ENCODE measurements at places on chromosomes 12 and 14.

- DNase-seq = no peak
These were observed 14.6 kb downstream of the GPR84 start for GRCh38 chr12:54349679-54350078.

GRCh38 chr14:94582199-94582750, 1.0 kb downstream of the SERPINA5 start:
- no peak for DNase-seq

DNA sequence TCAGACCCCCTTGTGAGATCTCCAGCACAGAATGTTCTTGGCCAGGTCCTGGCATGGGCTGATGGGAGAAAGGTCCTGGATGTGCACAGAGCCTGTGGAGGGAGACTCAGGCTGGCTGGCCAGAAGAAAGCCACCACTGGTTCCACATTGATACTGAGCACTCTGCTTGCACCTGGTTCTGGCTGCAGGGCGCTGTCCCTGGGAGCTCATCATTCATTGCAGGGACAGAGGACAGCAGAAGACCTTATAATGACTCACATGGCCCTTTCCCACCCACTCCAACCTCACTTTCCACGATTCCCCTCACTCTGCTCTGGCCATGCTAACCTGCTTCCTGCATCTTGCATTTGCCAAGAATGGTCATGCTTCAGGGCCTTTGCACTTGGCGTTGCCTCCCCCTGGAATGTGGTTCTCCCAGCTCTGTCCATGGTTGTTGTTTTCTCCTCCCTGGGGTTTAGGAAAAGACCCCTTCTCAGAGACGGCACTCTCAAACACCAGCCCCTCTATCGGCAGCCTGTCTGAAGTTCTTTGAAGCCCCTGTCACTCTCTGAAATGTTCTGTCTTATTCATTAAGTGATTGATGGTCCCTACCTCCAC, 10.3 kb downstream of the KRT7 start:
- DNase-seq = no peak

GRCh38 chr12:5807514-5808219, 137.4 kb downstream of the ANO2 start:
- DNase-seq = no peak

DNA sequence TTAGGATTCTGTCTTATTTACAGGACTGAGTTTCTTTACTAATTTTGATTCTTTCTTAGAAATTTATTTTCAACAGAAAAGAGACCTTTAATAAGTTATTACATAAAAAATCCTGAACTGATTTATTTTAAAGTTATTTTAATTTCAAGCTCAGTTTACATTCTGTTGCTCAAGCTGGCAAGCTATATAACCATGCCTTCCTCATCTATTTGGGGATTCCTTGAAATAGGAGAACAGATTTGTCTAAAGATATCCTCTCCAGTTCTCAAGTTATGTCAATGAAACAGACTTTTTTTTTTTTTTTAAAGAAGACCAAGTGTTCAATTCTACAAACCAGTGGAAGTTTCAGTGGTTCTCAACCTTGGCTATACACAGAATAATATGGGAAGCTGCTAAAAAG, 103.3 kb upstream of the TRHDE start:
- DNase-seq = no peak

GRCh38 chr12:49678711-49679110, 28.5 kb downstream of the FMNL3 start:
- no peak for DNase-seq

GRCh38 chr12:76765598-76765997, 1.7 kb downstream of the ZDHHC17 start:
- no peak for DNase-seq

DNA sequence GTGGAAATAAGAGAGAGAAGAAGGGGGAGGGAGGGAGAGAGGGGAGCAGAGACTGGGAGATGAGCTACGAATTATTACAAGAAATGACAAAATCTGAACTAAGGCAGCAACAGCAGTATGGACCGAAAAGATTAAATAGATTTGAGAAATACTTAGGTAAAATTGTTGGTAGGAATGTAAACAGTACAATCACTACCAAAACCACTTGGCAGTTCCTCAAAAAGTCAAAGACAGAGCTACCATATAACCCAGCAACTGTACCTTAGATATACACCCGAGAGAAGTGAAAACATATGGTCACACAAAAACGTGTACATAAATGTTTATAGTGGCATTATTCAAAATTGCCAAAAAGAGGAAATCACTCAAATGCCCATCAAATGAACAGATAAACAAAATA, 14.1 kb downstream of the KRAS start:
- no peak for DNase-seq

DNA sequence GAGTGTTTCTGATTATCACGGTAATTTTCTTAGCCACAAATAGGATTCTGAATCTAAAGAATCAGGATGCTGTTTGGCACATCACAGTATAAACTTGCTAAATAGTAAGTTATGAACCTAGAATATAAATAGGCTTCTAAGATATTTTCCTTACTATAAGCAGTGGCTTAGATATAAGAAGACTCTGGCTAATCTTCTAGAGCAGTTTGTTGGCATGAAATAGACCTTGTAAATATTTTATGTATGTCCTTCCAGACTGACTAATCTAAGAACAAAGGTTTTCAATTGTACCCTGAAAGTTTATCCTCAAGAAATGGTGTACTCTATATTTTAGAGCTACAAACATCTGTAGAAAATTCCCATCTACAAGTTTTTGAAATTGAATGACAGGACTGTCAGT, 48.3 kb downstream of the LMNTD1 start:
- DNase-seq = no peak

DNA sequence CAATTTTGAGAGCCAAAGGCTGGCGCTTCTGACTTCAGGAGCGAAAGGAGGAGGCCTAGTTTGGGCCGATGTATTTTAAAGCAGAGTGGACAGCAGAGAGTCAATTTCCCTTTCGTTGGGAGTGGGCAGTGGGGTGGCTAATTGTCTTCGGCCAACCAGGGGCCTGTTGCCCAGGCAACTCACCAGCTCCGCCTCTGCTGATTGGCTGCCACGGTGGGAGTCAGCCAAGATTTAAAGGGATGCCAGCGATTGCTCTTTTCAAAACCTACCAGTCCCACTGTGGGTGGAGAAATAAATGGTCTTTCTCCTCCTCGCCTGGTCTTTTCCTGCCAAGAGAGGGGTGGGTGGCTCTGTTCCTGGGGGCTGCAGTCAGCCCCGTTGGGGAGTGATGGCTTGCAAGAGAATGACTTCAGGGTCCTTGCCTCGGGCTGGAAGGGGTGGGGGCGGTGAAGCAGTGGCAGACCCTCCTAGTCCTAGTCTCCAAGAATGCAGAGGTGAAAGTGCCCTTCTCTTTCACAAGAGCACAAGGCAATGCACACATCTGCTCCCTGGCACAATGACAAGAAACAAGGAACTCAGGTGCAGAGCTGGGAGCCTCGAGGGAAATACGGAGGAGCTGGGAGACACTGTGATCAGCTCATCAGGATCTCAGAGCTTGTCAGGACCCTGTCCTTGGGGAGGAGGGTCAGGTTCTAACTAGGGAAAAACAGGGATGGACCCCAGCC, 37.7 kb downstream of the RASAL1 start:
- DNase-seq = no peak

DNA sequence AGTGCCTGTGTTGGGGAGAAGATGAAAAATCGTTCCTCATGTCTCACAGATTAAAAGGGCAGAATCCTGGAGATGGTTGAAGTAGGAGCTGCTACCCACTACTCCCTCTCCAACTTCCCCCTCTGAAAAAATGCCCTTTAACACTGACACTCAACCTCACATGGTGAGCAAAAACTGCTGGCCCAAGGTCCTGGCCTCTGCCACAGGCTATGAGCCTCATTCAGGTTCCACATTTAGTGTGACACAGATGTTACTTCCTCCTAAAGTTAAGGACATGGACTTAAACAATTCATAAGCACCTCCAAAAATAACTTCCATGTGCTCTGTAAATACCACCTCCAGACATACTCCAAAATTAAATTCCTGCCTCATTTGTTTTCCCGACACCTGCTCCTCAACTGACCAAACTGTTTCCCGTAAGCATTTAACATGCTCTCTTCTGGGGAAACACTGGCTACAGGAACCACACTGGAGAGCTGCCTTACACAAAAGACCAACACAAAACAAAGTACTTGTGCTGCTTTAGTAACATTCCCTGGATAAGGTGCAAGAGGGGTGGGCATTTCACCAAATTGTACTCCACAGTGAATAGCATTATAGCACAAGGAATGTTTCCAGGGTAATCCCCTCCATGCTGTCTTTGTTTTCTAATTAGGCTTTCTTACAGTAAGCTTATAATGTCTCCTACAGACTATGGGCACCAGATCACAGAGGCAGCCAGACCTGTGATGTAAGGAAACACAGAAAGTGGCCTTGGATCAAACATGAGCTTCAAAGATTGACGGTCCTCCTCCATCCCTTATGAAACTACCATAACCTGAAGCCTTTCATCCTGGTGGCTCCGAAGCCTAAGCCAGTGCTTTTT, 57.0 kb downstream of the PHLDA1 start:
- DNase-seq = peak; percentile 41
